ENCODE measurements at places on chromosomes 6 and 20. TPM values are rescaled to one million over a fixed set of nuclear protein-coding genes. Genes with fewer than 3 reads are reported as not detected.

Gene GPR63
- total RNA-seq: 0.42 TPM

Gene BEND3
- 2.8 TPM for total RNA-seq

DNA sequence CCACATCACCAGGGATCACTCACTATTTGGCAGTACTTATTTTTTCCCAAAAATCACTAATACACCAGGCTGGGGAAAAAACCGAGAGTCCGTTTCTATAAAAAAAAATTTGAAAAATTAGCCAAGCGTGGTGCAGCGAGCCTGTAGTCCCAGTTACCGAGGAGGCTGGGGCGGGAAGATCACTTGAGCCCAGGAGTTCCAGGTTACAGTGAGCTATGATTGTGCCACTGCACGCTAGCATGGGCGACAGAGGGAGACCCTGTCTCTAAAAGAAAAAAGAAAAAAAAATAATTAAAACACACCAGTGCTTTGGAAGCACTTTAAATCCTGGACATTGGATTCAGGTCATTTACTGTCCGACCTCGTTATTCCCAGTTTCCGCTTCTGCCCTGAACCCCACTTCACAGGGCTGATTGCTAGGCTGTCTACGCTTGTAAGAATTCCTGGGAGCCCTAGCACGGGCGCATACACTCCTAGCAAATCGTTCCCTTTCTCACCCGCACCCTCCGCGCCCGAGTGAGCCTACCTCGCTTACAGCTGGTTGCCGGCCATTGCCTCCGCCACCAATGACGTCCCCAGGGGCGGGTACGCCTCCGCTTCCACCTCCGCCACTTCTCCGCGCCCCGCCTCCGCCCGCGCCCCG, at the start of gene TPMT:
TPMT (minus strand) TSS at position 571 of the 643 bp plus-strand sequence. CDS start 5,950 bp downstream, outside the sequence.
- DNase-seq: no peak

DNA sequence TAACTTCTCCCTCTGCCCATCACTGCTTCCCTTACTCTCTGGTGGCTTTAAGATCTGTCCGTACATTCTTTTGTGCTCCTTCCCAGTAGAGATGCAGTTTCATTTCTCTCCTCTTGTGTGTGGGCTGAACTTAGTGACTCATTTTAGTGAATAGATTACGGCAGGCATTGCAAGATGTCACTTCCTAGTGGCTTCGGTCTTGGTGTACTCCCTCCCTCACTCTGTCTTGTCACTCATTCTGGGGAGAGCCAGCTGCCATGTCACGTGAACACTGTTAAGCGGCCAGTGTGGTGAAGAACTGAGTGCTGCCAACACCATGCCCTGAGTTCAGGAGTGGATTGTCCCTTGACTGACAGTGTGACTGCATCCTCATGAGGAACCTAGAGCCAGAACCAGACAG, 115.9 kb downstream of the OTOR start:
- DNase-seq: peak; percentile 1

DNA sequence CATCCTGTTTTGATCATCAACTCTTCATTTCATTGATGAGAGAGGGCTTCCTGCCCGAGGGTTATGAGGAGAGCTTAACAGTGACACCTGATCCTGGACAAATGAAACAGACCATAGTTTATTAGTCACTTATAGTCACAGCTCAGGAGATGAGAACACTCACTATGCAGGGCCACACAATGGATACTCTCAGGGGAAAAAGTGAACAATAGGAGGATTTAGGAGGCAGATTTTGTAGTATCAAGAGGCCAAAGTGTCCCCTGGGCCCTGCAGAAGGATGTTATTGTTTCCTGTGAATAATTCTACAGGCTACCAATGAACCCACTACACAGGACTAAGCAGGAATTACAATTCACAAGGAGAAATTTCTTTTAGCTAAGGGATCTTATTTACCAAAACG, 772.8 kb upstream of the MAN1A1 start:
- DNase-seq: no peak

DNA sequence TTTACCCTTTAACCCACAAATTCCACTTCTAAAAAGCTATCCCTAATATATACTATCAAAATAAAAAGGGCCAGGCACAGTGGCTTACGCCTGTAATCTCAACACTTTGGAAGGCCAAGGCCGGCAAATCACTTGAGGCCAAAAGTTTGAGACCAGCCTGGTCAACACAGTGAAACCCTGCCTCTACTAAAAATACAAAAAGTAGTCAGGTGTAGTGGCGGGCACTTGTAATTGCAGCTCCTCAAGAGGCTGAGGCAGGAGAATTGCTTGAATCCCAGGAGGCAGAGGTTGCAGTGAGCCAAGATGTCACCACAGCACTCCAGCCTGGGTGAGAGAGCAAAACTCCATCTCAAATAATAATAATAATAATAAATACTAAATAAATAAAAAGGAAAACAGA, 82.5 kb downstream of the TRIM27 start:
- peak; percentile 22 for DNase-seq

DNA sequence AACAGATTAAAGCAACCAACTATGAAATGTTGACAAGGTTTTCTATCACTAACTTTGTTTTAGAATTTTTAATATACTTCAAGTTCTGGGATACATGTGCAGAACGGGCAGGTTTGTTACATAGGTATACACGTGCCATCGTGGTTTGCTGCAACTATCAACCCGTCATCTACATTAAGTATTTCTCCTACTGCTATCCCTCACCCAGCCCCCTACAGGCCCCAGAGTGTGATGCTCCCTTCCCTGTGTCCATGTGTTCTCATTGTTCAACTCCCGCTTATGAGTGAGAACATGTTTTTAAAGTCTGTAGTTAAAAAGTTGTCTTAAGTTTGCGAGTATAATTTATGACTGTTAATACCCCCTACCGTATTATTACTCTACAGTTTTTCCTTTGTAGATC, 844.3 kb upstream of the MANEA start:
- no peak for DNase-seq

DNA sequence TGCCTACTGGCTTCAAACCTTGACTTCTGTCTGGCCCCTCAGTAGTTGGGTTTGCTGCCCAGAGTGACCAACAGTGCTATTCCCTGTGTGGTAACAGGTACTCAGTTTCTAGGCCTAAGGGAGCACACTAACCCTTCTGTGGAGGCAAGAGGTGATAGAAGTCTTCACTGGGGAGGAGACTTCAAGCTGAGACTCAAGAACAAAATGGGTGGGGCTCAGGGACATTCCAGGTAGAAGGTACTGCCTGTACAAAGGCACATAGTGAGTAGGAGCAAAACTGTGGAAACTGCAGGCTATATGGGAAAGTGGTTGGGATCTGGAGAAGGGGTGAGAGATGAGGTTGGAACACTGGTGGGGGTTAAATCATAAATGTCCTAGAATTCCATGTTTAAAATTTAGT, 2.3 kb upstream of the SCAND1 start:
- DNase-seq: peak; percentile 17

- DNase-seq: no peak
These were observed 2.0 kb downstream of the BACH2 start for GRCh38 chr6:90294614-90294988.

DNA sequence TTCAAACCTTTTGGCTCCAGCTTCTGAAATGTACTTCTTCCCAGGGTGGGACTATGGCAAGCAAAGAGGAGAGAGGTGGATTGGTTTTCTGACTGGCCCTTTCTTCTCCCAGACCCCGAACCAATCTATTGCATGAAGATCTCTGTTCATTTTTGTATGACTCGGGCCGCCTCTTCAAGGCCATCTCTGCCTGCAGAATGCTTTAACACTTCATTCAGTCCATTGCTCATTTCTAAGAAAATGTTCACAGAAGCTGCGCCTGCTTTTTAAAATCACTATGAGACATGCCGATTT, 1.6 kb downstream of the VGLL2 start:
- DNase-seq: no peak

DNA sequence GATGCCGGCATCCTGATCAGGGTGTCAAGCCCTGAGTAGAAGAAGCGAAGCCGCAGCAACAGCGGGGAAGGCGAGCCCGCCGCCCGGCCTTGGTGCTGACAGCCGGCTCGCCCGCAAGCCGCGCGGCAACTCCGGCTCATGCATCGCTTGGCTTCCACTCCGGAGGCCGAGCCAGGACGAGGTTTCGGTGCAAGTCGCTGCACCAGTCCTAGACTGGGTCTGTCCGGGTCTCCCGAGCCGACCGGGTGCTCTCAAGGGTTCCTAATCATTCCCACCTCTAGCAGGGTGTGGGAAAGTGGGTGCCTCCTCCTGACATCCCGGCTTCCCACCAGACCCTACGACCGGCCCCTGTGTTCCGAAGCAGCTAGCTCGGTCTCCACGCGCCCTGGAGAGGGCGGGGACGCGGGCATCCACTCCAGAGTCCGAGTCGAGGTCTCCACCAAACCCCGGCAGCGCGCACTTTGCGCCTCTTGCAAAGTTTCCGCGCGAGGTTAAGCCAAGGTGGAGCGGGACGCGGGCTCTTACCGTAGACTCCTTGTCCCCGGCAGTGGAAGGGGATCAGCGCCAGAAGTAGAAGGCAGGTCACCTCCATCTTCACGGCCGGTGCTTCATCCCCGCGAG, 1.4 kb downstream of the MDGA1 start:
- no peak for DNase-seq
